ENCODE measurements at places on chromosomes 3 and 15. TPM values are rescaled to one million over a fixed set of nuclear protein-coding genes. Genes with fewer than 3 reads are reported as not detected.

DNA sequence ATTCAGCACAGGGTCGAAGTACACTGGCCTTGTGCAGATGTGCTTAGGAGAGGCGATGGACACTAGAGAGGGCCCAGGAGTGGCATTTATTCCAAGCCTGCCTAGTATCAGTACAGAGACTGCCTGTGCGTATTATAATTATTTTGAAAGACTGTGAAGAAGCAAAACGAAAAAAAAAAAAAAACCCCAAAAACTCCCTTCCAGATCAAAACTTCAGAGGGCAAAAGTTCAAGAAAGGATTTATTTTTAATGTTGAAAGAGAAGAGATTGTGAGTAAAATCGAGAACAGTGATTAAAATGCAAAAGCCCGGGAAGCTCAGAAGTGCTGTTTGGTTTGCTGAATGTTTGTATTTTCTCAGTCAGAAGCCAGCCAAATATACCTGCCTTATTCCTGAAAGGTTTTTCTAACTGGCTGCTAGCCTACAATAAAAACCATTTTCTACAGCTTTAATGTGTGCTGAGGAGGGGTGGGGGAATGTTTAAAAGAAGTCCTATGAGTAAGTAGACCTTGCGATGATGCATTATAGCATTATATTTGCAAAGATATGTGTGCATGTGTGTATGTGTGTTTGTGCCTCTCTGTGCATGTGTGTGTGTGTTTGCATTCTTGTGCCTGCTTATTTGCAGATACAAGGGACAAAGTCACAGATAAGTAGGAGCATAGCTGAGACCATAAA lies 19.3 kb upstream of the LZTFL1 start:
- DNase-seq: no peak

- peak; percentile 46 for DNase-seq
These were observed 1.4 kb downstream of the IGF1R start for GRCh38 chr15:98649472-98650416.

DNA sequence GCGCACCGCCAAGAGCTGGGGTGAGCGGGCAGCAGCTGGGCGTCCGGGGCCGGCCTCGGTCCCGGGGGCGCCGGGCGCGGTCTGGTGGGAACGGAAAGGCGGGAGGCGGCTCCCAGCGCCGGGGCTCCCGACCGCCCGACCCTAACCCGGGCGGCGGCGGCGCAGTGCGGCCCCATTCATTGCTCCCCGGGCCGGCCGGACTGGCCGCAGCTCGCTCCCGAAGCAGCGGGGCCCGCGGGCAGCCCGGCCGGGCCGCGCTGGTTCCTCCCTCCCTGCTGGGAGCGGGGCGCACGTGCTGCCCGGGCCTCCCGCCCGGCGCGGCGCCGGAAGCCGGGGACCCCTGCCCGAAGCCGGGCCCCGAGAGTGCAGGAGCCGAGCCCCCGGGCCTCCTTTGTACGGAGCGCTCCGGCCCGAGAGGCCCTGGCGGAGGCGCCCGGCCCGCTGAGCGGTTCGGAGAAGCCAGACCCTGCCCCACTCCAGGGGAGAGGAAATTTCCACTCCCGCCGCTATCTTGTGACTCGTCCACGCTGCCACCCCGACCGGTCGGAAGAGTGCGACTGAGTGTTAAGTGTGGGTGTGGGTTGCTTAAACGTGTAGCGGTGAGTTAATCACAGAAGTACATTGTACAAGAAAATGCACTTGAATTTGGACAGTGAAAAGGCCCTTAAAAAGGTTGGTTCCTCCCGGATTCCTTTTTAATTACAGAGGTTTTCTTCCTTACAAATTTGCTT lies 613 bp downstream of the ATP1B3 start:
- DNase-seq: peak; percentile 64

- DNase-seq: no peak
These were observed 41.3 kb downstream of the SSR3 start for GRCh38 chr3:156513619-156514018.

DNA sequence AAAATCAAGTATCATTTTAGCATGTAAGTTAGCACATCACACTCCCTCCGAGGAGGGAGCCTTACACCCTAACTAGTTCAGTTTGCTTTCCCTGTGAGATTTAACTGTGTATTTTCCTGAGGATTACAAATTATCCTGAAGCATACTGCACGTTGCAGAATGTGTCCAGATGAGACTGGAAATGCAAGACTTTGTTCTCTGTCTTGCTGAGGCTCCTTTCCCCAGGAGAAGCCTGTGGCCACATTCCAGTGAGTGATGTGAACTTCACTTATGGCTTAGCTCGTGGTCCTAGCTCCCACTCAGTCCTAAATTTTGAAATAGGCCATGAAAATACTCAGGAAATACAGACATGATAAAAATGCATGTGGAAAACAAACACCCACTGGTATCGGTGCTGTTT lies 23.7 kb downstream of the PDZRN3 start:
- no peak for DNase-seq

- DNase-seq: peak; percentile 46
These were observed 25.1 kb upstream of the HERC1 start for GRCh38 chr15:63858881-63859280.

GRCh38 chr3:8530581-8530980 lies 29.0 kb downstream of the LMCD1 start:
- no peak for DNase-seq

DNA sequence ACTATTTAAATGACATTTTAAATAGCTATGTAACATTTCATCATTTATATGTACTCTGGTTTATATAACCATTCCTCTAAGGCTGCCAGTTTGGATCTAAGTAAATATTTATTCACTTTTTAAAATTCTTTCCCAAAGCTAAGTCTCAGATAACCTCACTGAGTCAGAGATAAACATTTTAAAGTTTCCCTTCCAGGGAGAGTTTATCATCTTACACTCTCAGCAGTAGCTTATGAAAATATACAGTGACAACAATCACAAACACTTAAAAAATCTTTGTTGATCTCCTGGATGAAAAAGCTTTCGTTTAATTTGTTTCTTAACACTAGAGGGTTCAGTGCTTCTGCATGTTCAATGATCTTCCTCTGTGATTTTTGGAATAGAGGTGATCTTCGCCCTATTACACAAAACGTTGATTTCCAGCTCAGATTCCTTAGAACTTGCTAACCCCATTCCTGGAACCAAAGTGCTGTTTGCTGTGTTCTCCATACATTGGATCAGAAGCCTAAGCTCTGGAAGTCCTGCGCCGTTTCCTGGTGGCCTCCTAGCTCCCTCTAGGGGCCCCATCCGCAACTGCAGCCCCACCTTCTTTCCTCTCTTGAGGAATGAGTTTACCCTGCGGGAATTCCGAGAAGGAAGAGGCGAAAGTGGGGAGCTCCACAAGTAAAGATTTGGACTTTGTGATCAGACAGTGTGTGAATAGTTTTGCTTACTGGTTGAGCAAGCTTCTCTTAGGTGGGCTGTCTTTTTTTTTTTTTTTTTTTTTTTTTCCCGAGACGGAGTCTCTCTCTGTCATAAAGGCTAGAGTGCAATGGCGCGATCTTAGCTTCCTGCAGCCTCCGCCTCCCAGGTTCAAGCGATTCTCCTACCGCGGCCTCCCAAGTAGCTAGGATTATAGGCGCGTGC lies 29.3 kb upstream of the SACM1L start:
- DNase-seq: peak; percentile 21

GRCh38 chr3:13047296-13048165 lies 25.7 kb downstream of the IQSEC1 start:
- DNase-seq: peak; percentile 12

DNA sequence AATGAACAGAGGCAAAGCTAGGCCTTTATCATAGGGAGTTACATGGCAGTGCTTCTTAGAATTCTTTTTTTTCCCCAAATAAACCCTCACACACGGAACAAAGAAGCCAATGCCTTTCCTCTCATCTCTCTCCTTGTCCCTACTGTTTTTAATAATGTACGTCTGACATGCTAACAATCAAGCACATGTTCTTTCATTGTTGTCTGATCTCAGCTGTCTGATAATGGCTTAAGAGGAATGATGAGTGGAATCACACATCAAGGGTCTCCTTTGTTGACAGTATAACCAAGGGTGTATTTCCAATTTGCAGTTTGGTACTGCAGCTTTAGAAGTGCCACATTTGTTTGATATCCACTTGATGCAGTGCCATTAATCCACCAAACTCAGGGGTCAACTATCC lies 34.8 kb upstream of the EPHA3 start:
- DNase-seq: no peak

GRCh38 chr15:88864861-88865497 lies 30.4 kb downstream of the HAPLN3 start:
- DNase-seq: no peak

- no peak for DNase-seq
These were observed 5.6 kb downstream of the GREM1 start for GRCh38 chr15:32723171-32723948.

TIGIT gene
- polyA plus RNA-seq: 0.82 TPM

ABTB1 gene
- 60.2 TPM for polyA plus RNA-seq

TRPM1 gene
- 0.08 TPM for polyA plus RNA-seq

CYP1A2 gene
- polyA plus RNA-seq: not detected

Measured in naive B cell (primary cell).